ENCODE measurements at places on chromosomes 2 and 18. TPM values are rescaled to one million over a fixed set of nuclear protein-coding genes. Genes with fewer than 3 reads are reported as not detected.

GRCh38 chr2:205750797-205751196 lies 68.5 kb downstream of the NRP2 start:
- H3K4me1 ChIP-seq: peaks cover 3% of the 10 kb centered on the region
- no peak for DNase-seq
- H3K27me3 ChIP-seq: no peaks in the 10 kb centered on the region
- H3K4me3 ChIP-seq: no peak overlapping the region
- H3K36me3 ChIP-seq: no peaks in the 10 kb centered on the region

DNA sequence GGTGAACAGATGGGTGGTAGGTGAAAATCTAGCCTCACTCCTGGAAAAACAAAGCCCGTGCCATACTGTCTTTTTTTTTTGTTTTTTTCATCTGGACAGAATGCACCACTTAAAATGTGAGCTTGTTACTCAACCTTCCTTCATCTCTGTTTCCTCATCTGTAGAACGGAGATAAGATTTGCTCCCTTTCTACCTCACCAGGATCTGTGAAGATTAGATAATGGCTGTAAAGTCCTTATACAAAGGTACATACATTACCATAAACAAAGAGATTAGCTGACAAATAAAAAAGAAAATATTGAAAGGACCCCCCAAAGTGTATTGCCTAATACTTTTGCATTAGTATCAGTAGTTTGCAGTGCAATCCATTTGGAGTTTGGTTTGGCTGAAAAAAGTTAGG lies 75.4 kb upstream of the ZEB2 start:
- H3K4me3 ChIP-seq: no peak overlapping the region
- H3K36me3 ChIP-seq: no peaks in the 10 kb centered on the region
- no peak overlapping the region for H3K27ac ChIP-seq
- H3K4me1 ChIP-seq: peaks cover 35% of the 10 kb centered on the region
- no peaks in the 10 kb centered on the region for H3K27me3 ChIP-seq

DNA sequence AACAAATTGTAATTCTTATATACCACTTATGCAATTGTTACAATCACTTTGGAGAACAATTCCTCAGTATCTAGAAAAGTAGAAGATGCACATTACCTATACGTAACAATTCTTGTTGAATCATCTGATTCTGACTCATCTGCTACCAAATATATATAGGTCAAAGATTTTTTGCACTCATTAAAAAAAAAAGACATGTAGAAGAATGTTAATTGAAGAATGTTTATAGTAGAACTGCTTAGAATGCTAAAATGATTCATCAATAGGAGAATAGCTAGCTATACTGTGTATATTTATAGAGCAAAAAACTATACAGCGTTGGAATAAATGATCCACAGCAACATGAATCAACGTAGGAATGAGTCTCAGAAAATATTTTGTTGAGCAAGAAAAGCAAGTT lies 29.5 kb upstream of the STAT1 start:
- H3K27me3 ChIP-seq: no peaks in the 10 kb centered on the region
- peaks cover 5% of the 10 kb centered on the region for H3K4me1 ChIP-seq
- H3K36me3 ChIP-seq: no peaks in the 10 kb centered on the region
- no peak overlapping the region for H3K4me3 ChIP-seq
- DNase-seq: no peak

DNA sequence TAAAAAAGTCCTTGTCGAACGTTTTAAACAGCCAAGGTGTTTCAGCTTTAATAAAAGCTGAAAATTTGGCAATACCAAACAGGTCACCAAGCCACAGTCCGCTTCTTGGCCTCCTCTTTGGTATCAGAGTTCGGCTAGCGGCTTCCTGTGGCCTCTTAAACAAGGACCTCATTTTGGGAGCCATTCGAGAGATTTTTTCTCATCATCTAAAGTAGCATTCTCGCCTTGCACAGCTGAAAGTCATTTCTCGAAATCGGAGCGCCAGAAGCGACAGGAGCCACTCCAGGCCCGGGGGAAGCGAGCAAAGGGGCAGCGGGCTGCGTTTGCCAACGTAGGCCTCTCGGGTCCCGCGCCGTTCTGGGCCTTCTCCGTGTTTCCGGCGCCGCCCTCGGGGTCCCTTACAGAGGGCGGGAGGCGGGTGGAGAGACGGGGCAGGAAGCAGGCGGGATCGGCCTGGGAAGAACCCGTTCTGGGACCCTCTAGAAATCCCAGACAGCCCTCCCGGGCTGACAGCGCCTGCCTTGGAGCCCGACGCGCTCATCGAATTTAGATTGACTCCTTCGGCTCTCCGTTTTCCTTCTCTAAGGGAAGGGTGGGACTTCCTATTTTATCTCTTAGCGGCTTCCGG lies 522 bp upstream of the ZNF407 start:
- no peaks in the 10 kb centered on the region for H3K27me3 ChIP-seq
- peaks cover 28% of the 10 kb centered on the region for H3K36me3 ChIP-seq
- peak overlapping the region; percentile 96 for H3K27ac ChIP-seq
- H3K4me1 ChIP-seq: peaks cover 52% of the 10 kb centered on the region

DNA sequence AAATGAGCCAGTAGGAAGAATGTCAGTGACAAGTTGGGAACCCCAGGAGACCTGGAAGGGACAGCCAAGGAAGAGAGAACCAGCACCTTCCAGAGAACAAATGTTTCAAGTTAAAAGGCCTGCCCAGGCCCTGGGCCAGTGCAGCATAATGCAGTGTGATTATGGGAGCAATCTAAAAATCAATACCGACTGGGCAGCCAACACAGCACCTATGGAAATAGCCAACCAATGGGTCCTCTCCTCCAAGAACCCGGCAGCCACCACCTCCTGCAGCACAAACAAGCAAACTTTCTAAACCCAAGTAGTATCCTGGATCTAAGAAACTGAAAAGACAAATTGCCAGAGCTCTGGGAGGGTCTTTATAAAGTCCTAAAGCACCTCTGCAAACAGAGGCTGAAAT lies 71.7 kb downstream of the CLHC1 start:
- H3K27me3 ChIP-seq: no peaks in the 10 kb centered on the region
- no peaks in the 10 kb centered on the region for H3K36me3 ChIP-seq
- DNase-seq: no peak

DLX2 gene
- total RNA-seq: not detected

All from spleen (tissue), 13 donors.